ENCODE measurements at places on chromosomes 5 and 9.

- no peak for DNase-seq
Observed at GRCh38 chr9:70362952-70363351, 51.5 kb downstream of the KLF9 start.

- DNase-seq, result no peak
Observed at GRCh38 chr5:57304931-57305330, 131.1 kb downstream of the GPBP1 start.

- no peak for DNase-seq
Observed at GRCh38 chr5:38595132-38595745, 38.8 kb upstream of the LIFR start.

DNA sequence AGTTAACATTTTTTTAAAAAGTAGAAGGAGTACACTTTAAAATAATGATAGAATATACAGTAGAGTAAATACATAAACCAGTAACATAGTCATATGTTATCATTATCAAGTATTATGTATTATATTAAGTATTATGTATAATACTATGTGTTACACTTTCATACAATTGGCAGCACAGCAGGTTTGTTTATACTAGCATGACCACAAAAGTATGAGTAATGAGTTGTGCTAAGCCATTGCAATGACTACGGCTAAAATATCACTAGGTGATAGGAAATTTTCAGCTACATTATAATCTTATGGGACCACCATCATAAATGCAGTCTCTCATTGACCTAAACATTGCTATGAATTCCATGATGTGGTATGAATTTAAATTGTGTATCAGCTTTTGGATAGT, 506.0 kb downstream of the HTR1A start:
- no peak for DNase-seq

- no peak for DNase-seq
Observed at GRCh38 chr5:642481-642880, 30.3 kb downstream of the CEP72 start.

GRCh38 chr5:30106596-30106995, 1086.9 kb upstream of the CDH6 start:
- no peak for DNase-seq

DNA sequence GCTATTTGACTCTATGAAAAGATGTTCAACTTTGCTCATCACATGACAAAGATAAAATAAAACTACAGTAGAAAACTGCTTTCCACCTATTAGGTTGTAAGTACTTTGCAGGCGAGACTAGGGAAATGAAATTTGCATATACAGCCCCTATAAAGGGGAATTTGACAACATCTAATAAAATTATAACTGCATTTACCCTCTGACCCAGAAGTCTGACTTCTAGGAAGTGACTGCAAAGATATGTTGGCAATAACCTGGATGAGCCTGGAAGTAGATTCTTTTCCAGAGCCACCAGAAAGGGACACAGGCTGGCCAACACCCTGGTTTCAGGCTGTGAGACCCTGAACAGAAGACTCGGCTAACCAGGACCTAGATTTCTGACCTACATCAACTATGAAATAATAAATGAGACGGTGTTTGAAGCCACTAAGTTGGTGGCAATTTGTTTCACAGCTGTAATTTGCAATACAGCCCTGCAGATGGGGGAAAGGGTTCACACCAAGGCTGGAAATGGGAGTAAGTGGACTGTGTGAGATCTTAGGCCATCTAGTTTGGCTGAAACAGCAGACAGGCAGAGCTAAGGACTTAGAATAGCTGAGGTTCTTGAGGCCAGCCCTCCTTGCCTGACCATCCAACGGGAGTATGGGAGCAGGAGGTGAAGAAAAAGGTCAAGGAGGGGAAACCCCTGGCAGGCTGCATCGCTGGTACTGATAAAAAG, 106.6 kb downstream of the SIL1 start:
- DNase-seq, result no peak

Data from stimulated activated CD8-positive, alpha-beta memory T cell treated with anti-CD3 and anti-CD28 coated beads, Interleukin-7, amount 100 ng/mL, for 1 hour (primary cell).